ENCODE measurements at places on chromosomes 16 and 17.

DNA sequence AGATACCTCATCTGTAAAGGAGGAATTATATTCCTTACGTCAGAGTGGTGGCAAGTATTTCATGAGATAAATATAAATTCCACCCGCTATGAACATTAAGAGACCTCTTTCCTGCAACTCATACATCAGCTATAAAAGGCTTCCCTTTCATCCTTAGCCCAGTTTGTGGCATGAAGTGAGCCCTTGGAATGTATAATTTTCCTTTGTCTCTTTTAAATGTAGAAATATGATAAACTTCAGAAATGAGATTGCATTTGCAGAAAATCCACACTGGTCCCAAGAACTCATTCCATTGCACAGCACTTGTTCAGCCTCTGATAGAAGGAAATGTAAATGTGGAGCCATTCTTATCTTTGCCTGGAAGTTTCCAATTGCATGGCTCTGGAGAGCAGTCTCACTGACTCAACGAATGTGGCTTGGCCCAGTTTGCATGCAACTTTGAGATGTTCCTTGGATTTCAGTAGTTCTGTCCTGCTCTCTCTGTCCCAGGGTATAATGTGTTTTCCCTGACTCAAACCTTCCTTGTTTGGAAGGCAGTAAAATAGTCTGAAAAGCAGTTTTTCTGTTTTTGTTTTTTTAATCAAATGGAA, 746.4 kb downstream of the CDH11 start:
- no peak for DNase-seq

GRCh38 chr17:19386974-19387920, at the start of gene MFAP4:
MFAP4 (minus strand) TSS chr17:19387190; CDS start chr17:19387155, 35 bp downstream.
- no peak for DNase-seq

DNA sequence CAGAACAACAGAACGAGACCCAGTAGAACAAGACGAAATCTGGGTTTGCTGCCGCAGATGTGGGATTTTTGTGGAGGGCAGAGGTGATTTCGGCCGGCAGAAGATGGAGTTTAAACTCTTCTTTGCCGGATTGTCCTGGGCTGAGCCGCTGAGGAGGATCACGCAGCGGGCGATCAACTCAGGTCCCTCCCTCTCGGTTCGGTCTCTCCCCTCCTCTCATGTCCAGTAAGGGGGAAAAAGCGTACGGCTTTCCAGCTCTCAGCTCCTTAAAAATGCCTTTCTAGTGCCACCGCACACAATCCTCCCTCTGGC, 2.5 kb downstream of the PHF12 start:
- no peak for DNase-seq

DNA sequence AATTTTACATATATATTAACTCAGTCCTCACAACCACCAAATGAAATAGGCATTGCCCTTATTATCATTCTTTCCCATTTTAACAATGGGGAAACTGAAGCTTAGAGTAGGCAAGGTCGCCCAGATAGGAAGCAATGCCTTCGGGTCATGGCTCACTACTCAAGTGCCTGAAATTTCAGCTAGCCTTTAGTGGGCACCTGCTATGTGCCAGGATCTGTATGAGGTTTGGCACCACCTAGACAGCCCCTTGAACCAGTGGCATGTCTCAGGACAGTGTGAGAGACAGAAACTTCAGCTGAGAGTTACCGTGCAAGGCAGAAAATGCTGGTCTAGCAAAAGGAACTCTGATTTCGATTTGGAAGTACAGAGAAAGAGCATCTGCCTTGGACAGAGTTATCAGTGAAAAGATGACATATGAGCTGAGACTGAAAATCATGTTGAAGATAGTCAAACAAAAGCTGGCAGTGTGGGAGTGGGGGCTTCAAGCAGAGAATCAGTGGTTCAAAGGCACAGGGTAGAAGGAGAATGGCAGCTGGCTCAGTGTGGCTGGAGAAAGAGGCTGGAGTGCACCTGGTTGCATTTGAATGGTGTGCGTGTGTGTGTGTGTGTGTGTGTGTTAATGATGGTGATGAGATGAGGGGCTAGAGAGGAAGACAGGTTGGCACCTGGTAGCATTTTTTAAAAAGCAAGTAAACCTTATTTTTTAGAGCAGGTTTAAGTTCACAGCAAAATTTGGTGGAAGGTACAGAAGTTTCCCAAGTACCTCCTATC, 29.1 kb downstream of the CDH13 start:
- no peak for DNase-seq

DNA sequence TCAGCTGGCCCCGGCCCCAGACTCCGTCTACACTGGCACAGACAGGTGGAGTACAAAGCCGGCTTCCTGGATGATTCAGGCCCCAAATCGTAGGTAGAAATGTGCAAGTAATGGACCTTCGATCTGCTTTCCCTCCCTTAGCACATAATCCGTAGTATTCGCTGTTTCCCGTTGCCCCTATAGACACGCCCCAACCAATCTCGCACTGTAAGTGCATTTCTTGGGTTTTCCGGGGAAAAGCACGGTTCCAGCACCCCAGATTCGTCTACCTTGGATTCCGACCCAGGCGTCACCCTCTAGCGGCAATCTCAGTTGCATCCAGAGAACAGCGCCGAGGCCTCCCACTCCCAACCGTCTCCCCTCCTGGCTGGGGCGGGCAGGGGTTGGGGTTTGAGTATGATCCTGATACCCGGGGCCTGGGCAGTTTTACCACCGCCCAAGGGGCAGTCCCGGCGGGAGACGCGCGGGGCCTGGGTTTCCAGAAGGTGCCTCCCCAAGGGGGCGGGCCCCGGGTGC, 12.1 kb upstream of the FOXF1 start:
- no peak for DNase-seq

GRCh38 chr16:87765473-87765775, 362 bp downstream of the KLHDC4 start:
- DNase-seq: no peak

DNA sequence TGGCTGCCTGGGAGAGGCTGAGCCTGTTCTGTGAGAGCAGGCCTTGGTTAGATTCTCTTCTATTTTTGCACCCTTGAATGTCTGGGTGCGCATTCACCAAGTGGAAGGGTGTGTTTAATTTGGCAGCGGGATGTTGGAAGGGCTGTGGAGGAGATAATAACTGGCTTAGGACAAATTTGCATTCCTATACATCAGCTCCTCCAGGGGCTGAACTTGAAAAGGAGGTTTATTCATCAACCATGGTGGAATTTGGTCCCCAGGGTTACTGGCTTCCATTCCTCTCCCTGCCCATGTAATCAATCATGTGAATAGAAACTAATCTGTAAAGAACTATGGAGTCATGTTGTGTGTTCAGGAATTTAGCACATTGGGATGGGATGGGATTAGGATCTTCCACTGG, 100.2 kb upstream of the FOXF1 start:
- no peak for DNase-seq
